CD14-positive monocyte (primary cell): ENCODE measurements at places on chromosomes 6 and 20.
A peak's percentile ranks its signal among the peaks of the same experiment; 100 is the strongest.

DNA sequence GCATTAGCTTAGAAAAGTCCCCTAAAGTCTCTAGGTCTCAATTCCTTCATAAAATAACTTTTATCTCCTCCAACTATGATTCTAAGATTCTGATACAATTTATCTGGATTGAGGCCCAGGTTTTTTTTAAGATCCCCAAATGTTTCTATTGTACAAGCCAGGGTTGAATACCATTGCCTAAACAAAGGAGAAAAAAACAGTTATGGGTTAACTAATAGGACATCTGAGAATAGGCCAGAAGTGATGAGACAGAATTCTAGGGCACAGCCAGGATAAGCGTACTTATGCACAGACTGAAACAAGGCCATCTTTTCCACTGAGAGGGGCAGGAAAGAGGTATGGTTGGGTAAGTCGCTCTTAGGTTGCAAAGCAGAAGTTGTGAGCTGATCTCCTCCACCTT, 26.4 kb downstream of the EPB41L2 start:
- DNase-seq: no peak

GRCh38 chr6:112802144-112802543, 455.0 kb downstream of the RFPL4B start:
- DNase-seq: no peak

- no peak for DNase-seq
These were observed 65.9 kb upstream of the FBXL4 start for GRCh38 chr6:99013661-99014060.

DNA sequence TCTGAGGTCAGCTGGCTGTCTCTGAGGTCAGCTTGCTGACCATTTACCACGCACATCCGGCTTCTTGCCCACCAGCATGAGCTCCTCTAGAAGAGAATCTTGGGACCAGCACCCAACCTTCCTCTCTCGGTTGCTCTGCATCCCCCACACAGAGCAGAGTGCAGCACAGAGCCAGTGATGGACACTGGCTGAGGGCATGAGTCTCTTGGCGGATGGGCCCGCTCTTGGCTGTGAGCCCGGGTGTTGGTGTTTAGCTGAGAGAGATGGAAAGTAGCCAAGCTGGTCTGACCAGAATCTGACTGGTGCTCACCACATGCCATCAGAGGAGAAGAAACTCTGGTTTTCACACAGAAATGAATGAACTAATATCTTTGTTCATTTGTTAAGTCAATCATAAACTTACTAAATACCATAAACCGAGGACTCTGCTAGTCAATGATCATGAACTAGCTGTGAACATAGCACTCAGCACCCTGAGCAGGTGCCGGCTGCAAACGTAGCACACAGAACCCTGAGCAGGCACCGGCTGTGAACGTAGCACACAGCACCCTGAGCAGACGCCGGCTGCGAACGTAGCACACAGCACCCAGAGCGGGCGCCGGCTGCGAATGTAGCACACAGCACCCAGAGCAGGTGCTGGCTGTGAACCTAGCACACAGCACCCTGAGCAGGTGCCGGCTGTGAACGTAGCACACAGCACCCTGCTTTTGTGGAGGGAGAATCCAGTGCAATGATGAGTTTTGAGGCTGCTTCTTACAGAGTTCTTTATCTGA, 10.4 kb upstream of the THBS2 start:
- no peak for DNase-seq

DNA sequence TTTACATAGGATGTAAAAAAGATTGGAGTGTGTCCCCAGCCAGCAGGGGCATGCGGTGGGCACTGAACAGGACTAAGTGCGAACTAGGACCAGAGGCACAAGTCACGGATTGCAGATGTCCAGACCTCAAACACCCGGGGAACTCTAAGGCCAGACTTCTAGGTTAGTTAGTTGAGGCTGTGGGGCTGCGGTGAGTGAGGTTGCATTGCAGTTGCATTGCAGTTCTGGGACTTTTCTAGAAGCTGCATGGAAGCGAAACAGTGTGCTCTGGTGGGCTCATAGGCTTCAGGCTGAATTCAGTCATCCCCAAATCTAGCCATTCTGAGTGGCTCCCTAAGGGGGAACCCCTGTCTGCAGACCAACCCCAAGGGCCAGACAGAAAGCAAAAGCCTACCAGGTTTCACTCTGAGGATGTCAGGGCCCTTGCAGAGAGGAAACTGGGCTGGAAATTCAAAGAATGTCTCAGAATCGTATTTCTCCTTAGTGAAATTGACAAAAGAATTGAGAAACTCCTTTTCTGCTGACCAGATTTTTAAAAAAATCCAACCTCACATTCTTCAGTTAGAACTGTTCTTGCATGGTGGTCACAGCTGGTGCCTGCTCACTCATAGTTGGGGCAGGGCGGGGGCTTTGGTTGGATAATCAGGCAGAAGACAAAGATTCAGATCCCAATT, 182.8 kb downstream of the ZDHHC14 start:
- DNase-seq: no peak

GRCh38 chr6:56814308-56814707, 140.6 kb upstream of the BEND6 start:
- no peak for DNase-seq

GRCh38 chr6:40011844-40012243, 77.6 kb upstream of the MOCS1 start:
- no peak for DNase-seq

- DNase-seq: no peak
These were observed 6.7 kb downstream of the STX11 start for GRCh38 chr6:144156991-144157390.

- DNase-seq: no peak
These were observed 162.4 kb upstream of the QKI start for GRCh38 chr6:163252061-163252591.

- peak; percentile 57 for DNase-seq
These were observed 3.1 kb upstream of the CEBPB start for GRCh38 chr20:50187403-50188051.

DNA sequence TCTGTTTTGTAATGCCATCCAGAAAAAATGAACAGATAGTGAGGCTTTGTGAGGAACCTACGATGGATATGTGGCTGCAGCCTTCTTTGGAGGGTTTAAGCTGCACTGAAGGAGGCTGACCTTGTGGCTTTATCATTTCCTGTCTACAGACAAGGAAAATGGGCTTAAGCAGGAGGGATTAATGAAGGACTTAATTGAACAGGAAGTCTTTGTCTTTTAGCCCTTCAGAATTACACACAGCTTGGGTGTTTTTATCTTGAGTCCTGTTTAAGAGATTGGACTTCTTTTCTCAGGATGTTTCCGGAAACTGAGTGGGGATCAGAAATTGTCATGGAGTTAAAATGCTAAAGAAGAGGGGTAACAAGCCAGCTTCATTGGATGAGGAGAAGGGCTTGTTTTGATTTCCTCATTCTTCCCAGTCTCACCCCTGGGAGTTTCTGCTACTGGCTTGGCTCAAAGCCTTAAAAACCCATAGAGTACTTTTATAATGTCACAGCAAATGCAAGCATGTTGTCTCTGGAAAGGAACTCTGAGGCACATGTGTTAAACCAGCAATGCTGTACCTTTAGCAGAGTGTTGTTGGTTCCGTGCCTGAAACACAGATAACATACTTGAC, 193.6 kb downstream of the JARID2 start:
- no peak for DNase-seq

GRCh38 chr6:35731736-35732532, 4.9 kb upstream of the ARMC12 start:
- peak; percentile 59 for DNase-seq

DNA sequence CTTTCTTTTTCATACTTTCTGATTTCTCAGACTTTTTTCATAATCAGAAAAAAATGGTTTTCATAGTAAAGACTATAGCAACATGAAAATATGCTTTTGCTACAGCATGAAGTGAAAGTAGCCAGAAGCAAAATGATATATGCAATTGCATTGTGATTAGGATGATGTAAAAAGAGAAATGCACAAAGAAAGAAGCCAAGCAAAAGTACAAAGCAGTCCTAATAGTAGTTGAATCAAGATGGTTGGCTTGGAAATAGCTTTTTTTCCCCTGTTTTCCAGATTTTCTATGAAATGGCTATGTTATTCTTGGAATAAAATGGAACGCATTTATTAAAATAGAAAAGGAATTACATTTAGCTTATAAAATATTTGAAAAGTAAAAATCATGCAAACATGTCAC, 77.3 kb downstream of the SEL1L2 start:
- DNase-seq: no peak

DNA sequence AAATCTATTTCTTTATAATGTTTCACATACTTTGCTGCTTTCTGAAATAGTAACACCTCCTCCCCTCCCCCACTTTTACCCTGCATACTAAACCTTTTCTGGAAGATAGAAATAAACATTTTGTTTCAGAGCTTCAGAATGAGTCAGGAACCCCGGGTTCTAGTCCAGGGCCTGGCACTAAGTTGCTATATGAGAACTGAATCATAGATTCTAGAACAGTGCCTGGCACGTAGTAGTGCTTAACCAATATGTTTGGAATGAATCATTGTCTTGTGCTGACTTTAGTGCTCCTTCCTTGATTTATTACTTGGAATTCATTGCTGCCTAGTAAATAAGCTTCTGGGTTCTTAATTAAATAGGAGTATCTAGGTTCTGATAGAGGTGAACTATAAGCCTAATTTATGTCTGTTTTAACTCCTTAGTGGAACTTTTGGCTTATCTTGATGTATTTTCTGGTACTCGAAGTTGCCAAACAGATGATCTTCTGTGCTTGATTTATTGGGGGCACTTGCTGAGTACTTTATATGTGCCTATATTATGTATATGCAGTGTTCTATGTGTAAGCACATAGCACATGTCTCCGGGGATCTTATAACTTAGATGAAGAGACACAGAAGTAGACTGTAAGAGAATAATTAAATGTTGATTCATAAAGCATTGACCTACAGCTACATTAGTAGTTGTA, 18.6 kb downstream of the TAB2 start:
- DNase-seq: peak; percentile 76

- no peak for DNase-seq
These were observed 21.0 kb downstream of the OPRM1 start for GRCh38 chr6:154060076-154060475.

GRCh38 chr20:53320701-53321100, 272.9 kb downstream of the ZNF217 start:
- DNase-seq: no peak

DNA sequence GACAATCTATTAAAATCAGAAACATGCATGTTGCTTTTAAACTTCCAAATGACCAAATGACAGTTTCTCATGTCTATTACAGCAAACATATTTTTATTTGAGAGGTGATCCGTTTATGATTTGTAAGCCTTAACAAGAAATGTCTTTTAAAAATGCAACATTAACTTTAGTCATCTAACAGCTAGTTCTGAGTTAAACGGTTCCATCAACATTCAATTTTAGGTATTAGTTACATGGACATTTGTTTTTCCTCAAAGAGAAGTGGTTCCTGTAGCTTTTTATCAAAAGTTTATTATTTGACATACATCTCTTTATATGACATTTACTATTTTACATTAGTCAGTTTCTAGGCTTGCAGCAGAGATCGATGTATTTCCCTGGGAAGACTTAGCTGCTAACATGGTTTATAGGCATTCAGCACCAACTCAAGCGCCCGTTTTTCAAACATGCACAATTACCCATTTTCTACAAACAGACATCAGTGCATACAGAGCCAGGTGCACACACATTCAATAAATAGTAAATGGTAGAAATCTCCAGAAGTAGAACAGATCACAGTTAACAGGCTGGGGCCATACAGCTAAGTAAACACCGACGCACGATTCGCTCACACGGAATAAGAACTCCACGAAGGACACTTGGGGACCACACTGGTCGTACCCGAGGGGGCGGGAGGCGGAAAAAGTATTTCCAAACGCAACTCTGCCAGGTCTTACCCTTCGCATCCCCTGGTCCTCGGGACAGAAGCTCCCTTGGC, 882 bp downstream of the CNR1 start:
- no peak for DNase-seq

GRCh38 chr20:17562804-17563305, 7.0 kb upstream of the DSTN start:
- DNase-seq: no peak

- DNase-seq: no peak
These were observed 23.1 kb downstream of the FIG4 start for GRCh38 chr6:109714166-109714565.

DNA sequence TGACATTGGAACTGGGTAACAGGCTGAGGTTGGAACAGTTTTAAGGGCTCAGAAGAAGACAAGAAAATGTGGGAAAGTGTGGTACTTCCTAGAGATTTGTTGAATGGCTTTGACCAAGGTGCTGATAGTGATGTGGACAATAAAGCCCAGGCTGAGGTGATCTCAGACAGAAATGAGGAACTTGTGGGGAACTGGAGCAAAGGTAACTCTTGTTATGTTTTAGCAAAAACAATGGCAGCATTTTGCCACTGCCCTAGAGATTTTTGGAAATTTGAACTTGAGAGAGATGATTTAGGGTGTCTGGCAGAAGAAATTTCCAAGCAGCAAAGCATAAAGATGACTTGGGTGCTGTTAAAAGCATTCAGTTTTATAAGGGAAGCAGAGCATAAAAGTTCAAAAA, 474.7 kb upstream of the ADGRB3 start:
- DNase-seq: no peak

GRCh38 chr6:121418346-121418745, 17.1 kb upstream of the GJA1 start:
- no peak for DNase-seq

- DNase-seq: peak; percentile 21
These were observed 34.3 kb upstream of the ZBP1 start for GRCh38 chr20:57654363-57654997.
